ENCODE measurements at places on chromosomes 16 and 17. TPM values are rescaled to one million over a fixed set of nuclear protein-coding genes. Genes with fewer than 3 reads are reported as not detected.

The CD300LB gene
- polyA plus RNA-seq = not detected

GRCh38 chr16:50449800-50450199 is 81.0 kb upstream of the BRD7 start:
- DNase-seq = no peak

GRCh38 chr17:78396441-78397337 is 18.2 kb downstream of the PGS1 start:
- no peak for DNase-seq

The CDH11 gene
- polyA plus RNA-seq = 306 TPM

DNA sequence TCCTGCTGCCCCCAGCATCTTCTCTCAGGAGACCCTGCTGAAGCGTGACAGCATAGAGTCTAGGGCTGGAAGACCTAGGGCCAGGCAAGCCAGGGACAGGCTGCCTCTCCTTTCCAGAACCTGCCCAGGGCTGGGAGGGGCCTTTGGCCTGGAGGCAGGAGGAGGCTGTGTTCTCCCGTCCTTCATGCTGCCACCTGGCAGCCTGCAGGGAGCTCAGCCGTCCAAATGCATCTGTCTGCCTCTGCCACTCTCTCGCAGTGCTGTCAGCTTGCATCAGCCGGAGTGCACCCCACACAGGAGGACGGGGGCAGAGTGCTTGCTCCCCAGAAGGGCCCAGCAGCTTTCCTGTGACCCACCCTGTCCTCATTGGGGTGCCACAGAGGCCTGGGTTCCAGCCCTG is 31.3 kb downstream of the ARHGAP23 start:
- DNase-seq = no peak

DNA sequence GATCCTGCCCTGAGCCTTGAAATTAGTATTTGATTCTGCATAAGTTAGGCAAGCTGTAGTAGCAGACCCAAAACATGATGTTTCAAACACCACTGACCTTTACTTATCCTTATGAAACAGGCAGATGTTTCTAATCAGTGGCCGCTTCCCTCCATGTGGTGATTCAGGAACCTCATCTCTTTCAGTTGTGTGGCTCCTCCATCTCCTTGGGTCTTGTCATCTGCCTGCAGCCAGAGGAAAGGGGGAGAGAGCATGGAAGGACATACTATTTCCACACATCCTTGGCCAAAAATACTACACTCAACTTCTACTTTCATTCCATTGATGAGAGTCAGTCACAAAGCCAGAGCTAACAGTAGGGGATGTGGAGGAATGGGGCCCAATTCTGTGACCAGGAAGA is 41.6 kb upstream of the IRX6 start:
- DNase-seq = no peak

- no peak for DNase-seq
Measured at GRCh38 chr17:43881181-43881580, 26.2 kb downstream of the MPP2 start.

- DNase-seq = no peak
Measured at GRCh38 chr16:9670033-9670432, 512.2 kb downstream of the GRIN2A start.

DNA sequence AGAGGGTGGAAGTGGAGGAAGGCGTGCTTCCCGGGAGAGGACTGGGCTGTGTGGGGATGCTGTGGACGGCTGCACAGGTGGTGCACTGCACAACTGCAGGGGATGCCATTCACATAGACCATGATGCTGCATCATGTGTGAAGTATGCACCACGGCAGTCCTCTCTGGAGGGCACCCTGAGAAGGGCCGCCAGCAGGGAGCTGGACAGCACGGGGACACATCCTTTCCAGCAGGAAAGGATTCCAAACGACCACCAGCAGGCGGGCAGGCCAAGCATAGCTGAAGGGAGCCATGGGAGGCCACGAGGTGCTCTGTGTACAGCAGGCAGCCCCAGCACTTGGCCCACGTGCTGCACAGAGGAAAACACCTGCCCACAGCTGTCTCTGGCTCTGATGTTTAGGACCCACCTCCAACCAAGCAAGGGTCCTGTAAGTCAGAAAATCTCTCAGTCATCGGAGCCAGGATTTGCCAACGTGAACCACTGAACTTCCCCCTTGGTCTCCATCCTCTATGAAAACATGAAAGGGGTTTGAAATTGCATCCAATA is 10.1 kb downstream of the ACTG1 start:
- no peak for DNase-seq

The SPNS2 gene
- polyA plus RNA-seq = not detected

The EME1 gene
- polyA plus RNA-seq = 2.5 TPM
